ENCODE measurements at places on chromosomes 13 and 19. TPM values are rescaled to one million over a fixed set of nuclear protein-coding genes. Genes with fewer than 3 reads are reported as not detected.

HPN gene
- total RNA-seq, result not detected

TBXA2R gene
- 0.42 TPM for total RNA-seq

CEACAM8 gene
- total RNA-seq, result not detected

ZNF548 gene
- total RNA-seq, result 11.9 TPM

OR4F17 gene
- not detected for total RNA-seq

SELENOV gene
- total RNA-seq, result not detected

ETFB gene
- 128 TPM for total RNA-seq

SUGP2 gene
- 149 TPM for total RNA-seq

ETV2 gene
- 0.84 TPM for total RNA-seq

ZNF534 gene
- not detected for total RNA-seq

ZNF177 gene
- total RNA-seq, result 0.64 TPM

CLEC11A gene
- total RNA-seq, result 1.4 TPM

NLRP9 gene
- not detected for total RNA-seq

HRC gene
- not detected for total RNA-seq

RPL36 gene
- 2,003 TPM for total RNA-seq

PPP1R13L gene
- total RNA-seq, result 4.0 TPM

SPRED3 gene
- total RNA-seq, result 1.6 TPM

ZNF428 gene
- total RNA-seq, result 11.8 TPM

SPPL2B gene
- 59.6 TPM for total RNA-seq

ZNF729 gene
- total RNA-seq, result not detected

SCEL gene
- total RNA-seq, result not detected

ARRDC2 gene
- total RNA-seq, result 19.0 TPM

All from activated naive CD4-positive, alpha-beta T cell treated with anti-CD3 and anti-CD28 coated beads for 36 hours (primary cell).